Urinary bladder (tissue), 4 donors: ENCODE measurements at places on chromosomes 4 and X.

GRCh38 chr4:187171706-187172339, 448.2 kb upstream of the FAT1 start:
- DNase-seq, result no peak

- no peak for DNase-seq
Measured at GRCh38 chr4:107792711-107793110, 32.0 kb upstream of the SGMS2 start.

DNA sequence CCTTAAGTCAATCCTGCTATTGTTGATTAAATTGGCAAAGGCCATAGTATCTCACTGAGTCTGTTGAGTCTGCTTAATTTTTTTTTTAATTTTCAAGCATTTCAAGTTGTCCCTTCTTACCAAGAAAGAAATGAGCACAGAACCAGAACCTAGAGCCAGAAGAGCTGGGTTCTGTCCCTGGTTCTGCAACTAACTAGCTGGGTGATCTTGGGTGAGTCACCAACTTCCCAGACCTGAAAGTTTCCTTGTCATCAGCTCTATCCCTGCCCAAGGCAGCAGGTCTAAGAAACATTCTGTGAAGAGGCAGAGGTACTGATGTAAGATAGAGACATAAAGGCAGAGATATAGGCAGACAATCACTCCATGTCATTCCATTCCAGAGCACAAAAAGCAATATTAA, 17.3 kb downstream of the TEC start:
- DNase-seq, result no peak

DNA sequence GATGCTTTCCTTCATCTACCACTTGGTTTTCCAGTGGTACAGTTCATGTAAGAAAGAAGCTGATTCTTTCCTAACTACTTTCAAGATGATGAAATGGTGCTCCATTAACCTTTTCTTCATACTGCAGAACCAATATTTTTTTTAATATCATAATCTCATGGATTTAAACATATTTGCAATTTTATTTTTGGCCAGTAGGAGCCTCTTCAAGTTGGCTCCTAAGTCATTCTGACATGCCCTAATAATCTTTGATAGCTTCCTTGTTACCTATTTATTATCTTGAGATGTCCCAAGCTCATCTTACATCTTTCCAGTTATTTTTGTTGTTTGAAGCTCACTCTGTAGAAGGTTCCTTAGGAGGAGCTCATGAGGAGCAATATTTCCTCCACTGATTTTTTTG, 170.2 kb downstream of the APBB2 start:
- DNase-seq, result no peak

GRCh38 chr4:186132577-186133242, 28.2 kb downstream of the FAM149A start:
- no peak for DNase-seq

GRCh38 chrX:22272613-22273012, at the start of gene CBLL2:
CBLL2 (plus strand) TSS chrX:22272913; CDS start chrX:22272992, 79 bp downstream.
- DNase-seq, result no peak

GRCh38 chrX:22360129-22360528, 87.4 kb downstream of the CBLL2 start:
- DNase-seq, result no peak

DNA sequence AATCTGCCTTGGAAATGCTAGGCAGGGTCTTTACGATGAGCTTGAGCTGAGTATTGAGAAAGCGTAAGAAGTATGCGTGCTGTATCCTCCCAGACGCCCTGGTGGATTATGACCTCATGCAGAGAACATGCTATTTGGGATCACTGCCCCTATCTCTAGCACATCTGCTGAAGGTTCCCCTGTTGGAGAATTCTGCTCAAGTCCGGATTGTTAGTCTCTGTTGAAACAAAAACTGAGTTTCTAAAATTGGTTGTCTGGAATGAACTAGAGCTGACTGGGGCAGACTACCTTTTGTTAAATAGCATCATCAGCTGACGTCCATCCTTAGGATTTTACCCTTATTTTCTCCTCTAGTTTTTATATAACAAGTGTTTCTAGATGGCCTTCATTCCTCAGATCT, 7.5 kb downstream of the FHDC1 start:
- DNase-seq, result no peak

GRCh38 chrX:50770702-50771101, 43.3 kb downstream of the SHROOM4 start:
- peak; percentile 62 for DNase-seq

- DNase-seq, result no peak
Measured at GRCh38 chr4:175369087-175369486, 443.0 kb downstream of the GPM6A start.

GRCh38 chr4:145171911-145172310, 8.5 kb downstream of the OTUD4 start:
- no peak for DNase-seq

DNA sequence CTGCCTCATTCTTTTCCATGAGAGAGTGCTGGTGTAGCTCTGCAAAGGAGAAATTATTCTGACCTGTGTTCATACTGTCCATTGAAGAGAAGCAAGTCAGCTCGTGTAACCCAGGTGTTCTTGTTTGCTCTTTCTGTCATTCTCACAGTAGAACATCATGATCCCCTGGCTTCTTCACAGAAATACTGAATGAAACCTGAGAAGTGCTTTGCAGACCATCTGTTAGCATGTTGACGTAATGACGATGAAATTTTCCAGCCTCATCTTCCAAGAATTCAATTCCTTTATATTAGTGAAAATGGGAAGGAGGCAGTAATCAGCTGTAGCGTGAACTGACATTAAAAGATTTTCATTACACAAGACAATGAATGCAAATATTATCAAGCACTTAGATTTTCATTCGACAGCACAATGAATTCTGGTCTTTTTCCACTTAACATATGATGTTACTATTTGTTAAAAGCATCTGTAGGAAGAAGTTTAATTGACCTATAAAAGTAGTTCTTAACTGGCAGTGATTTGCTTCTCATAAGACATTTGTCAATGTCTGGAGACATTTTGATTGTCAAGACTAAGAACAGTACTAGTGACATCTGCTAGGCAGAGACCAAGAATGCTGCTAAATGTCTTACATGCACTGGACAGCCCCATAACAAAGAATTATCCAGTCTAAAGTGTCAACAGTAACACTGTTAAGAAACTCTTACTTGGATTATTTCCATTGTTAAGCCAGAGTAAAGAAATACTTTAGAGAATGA, 246.3 kb downstream of the BANK1 start:
- DNase-seq, result no peak

DNA sequence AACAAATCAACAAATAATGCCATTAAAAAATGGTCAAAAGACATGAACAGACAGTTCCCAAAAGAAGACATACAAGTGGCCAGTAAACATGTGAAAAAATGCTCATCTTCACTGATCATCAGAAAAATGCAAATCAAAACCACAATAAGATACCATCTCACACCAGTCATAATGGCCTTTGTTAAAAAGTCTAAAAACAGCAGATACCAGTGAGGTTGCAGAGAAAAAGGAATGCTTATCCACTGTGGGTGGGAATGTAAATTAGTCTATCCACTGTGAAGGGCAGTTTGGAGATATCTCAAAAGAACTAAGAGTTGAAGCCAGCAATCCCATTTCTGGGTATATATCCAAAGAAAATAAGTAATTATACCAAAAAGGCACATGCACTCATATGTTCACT, 668.1 kb upstream of the CPEB2 start:
- no peak for DNase-seq

- no peak for DNase-seq
Measured at GRCh38 chr4:86563416-86563815, 30.7 kb upstream of the PTPN13 start.

- DNase-seq, result no peak
Measured at GRCh38 chr4:3607690-3608552, 75.7 kb upstream of the LRPAP1 start.

- no peak for DNase-seq
Measured at GRCh38 chr4:119735165-119735651, 106.6 kb upstream of the PDE5A start.

DNA sequence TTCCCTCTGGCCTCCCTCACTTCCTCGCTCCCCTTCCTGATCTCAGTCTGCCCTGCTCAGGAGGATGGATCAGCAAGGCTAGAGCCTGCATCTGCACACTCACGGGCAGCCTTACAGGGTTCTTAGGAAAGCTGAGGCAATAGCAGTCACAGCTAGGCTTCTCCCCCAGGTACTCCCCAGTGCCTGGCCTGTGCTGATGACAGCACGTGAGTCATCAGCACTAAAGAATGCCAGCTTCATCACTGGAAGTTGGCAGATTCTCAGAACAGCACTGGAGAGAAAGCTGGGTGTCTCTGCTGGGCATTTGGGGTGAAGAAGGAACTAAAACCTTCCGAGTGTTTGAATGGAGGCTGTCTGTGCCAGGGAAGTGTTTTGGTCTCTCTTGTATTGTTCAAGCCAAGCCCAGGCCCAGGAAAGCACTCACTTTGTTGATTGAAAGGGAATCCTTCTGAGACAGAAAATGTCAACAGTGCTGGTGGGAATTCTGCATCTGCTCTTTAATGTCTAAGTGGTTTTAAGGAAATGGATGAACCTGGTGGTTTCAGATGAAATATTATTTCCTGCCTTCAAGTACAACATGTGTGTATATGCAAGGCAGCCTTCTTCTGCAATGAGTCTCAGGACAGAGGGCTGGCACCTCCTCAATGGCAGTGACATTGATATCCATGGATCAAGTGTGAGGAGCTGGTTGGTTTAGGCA, 73.0 kb upstream of the SCOC start:
- DNase-seq, result no peak
